Stimulated activated CD4-positive, alpha-beta T cell treated with anti-CD3 and anti-CD28 coated beads, Interleukin-4, amount 100 ng/mL, for 48 hours (primary cell): ENCODE measurements at places on chromosomes 7 and 10.

DNA sequence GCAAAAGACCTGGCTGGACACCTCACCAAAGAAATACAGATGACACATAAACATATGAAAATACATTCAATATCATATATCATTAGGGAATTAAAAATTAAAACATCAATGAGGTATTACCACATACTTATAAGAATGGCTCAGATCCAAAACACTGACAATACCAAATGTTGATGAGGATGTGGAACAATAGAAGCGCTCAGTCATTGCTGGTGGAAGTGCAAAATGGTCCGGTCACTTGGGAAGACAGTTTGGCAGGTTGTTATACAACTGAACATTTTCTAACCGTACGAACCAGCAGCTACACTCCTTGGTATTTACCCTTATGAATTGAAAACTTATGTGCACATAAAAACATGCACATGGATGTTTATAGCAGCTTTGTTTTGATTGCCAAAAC is 38.5 kb downstream of the ZMYND11 start:
- no peak for DNase-seq

DNA sequence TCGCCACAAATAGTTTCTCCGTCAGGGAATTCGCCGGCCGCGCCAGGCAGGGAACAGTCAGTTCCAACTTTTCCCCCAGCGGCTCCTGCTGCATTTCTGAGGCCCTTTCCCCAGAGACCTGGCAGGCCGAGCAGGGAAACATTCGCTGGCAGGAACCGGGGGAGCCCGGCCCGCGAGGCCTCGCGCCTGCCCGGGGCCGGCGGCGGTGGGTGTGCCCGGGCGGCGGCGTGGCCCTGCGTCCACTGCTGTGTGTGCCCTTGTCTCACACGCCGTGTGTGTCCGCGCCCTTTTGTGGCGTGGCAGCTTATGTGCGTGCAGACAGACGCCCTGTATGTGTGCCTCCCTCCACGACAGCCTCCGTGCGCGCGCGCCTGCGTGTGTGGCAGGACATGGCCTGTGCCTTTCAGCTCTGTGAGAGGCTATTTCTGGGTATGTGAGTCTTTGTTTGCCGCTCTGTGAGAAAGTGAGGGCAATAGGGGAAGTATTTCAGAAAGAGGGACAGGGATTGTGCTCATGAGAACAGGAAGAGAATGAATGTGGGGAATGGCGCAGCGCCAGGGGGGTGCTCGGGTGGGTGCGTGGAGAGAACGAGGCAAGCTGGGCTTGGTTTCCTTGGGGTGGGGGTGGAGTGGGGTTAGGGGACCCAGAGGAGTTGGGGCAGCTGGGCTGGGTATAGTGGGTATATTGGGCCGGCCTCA is 689 bp upstream of the SMARCD3 start:
- DNase-seq = no peak

- no peak for DNase-seq
Measured at GRCh38 chr7:134678115-134678514, 31.5 kb downstream of the BPGM start.

GRCh38 chr7:30859940-30860496 is 51.6 kb upstream of the AQP1 start:
- DNase-seq = no peak

DNA sequence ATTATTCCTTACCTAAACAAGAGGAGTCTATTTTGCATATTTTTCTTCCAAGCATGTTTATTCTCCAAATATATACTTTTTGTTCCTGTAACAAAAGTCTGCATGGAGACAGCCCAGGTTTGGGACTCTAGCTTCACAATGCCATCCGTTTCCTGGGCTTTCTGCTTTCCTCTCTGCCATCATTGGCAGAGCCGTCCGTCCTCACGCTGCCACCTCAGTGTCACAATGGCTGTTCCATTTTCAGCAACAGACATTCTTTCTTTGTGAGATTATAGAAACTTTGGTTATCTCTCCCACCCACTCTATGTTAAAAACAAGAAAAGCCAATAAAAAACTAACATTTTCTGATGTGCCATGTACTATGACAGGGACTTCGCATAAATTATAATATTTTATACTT is 825.2 kb downstream of the REEP3 start:
- DNase-seq = no peak

DNA sequence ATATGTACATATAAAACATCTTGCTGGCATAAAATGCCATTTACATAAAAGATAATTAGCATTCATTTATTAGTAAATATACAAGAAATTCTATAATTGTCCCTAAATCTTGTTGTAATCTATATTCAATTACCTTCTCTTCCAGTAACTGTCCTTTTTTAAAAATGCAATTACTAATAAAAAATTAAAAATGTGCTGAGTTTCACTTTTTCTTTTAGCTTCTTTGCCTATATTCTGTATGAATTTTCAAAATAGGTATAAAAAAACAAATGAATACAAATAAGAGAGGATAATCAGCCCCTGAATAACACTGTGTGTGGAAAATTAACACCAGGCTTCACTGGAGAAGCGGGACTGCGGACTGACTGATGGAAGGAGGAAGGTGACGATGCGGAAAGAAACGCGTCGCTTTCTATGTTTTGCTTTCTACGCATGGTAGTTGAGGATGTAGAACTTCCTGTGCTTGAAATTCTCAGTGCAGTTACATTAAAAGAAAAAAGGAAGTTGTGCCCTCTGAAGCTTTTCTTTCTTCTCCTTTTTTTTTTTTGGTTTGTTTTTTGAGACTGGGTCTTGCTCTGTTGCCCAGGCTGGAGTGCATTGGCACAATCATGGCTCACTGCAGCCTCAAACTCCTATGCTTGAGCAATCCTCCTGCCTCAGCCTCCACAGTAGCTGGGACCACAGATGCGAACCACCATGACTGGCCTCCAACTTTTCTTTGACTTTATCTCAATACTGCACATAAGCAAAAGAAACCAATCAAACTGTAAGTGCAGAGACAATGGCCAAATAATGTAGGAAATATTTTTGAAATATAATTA is 7.4 kb upstream of the ZMYND11 start:
- no peak for DNase-seq

DNA sequence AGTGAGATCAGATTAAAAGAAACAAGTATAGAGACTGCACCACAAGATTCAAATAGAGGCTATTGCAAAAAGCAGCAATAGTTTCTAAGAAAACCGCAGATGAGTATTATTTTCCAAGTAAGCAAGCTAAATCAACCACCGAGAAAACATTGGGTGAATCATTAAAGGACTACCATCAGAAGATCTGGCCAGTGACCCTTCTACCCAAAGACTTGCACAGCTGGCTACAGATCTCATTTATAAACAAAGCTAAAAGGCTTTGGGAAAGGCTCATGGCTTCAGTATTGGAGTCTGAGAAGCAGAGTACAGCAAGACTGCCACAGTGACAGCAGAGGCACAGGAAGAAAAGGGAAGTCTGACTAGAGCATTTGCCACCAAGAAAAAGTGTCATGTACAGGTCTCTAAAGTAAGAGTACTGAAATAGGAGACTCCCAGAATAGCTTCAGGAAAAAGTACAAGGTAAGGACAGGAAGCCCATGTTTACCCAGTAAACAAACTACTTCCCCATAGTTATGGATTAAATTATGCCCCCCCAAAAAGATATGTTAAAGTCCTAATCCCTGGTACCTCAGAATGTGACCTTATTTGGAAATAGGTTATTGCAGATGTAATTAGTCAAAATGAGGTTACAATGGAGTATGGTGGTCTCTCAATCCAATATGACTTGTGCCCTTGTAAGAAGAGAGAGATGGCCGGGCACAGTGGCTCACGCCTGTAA is 19.0 kb downstream of the STEAP1 start:
- DNase-seq = no peak
